ENCODE measurements at places on chromosomes 12 and 14.
A peak's percentile ranks its signal among the peaks of the same experiment; 100 is the strongest.

DNA sequence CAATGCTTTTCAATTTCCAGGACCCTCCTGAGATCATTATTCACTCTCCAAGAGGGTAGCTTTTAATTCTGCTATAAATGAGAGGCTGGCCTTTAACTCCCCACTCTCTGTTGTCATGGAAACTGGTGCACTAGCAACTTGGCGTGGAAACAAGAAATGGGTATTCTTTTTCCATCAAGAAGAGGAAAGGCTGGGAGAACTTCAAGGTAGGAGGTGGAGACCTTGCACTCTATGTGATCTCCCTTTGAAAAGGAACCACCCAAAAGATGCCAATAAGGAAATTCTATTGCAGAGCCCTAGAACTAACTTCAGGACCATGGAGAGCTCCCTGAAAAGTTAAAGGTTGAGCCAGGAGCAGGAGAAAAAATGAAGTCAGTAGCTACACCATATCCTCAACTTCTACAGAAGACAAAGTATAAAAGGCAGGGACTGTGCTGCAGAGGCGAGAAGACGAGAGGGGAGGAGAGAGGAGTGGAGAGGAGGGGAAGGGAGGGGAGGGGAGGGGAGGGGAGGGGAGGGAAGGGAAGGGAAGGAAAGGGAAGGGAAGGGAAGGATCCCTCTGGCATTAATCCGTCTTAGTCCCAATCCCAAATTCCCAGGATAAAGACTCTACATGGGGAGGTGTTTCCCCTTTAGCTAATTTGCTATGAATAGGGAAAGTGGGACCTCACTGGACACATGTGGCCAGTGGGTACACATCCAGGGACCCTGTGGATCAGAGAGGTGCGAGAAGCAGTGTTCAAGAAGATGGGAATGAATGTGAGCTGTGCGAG lies 46.7 kb upstream of the FICD start:
- DNase-seq = peak; percentile 68

GRCh38 chr14:77270361-77271112 lies 469 bp downstream of the NGB start:
- peak; percentile 35 for DNase-seq

GRCh38 chr14:97924922-97925613 lies 1127.9 kb downstream of the VRK1 start:
- DNase-seq = no peak

DNA sequence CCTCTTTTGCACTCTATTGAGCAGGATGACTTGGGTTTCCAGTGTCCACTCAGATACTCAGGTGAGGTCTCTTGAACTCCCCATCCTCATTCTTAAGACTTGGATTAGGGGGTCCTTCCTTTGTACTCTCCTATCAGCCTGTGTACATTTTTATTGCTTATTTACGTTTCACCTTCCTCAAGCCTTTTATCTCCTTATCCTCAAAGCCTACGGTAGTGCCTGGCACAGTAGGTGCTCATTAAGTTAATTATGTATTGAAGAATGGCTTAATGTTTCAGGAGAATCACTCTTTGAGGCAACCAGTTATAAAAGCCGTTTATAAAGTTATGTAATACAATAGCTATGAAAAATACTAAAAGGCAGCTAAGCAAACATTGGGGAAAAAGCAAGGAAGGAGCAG lies 315.7 kb downstream of the NPAS3 start:
- no peak for DNase-seq

DNA sequence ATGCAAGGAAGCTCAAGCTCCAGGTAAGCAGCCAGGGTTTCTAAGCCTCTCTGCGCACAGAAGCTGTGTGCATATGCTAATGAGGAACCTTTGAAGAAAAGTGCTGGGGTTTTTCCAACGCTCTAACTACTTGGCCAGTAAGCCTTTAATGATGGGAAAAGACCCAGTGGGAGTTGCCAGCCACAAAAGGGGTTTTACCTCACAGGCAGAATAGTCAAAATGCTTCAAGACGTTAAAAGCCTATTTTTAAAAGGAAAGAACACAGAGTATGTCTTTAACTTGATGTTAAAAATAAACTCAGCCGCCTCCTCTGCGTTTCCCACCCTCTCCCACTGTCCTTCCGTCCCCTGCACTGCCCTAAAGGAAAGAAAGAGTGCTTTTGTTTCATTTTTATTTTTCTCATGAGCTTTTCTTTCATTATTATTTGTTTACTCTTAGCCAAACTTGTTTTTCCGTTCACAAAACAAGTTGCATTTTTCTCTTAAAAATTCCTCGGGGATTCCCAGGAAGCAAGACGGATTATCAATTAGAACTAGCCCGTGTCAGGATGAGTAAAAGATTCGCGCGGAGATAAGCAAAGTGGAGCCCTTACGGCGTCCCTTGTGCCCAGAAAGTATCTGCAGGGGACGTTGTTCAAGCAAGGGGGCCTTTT lies 209.8 kb upstream of the NUDT4 start:
- no peak for DNase-seq

- DNase-seq = no peak
These were observed 1098.6 kb downstream of the FSCB start for GRCh38 chr14:43408472-43408871.

Data from cerebellum (tissue), 4 donors.